ENCODE measurements at places on chromosomes 7 and 10.

DNA sequence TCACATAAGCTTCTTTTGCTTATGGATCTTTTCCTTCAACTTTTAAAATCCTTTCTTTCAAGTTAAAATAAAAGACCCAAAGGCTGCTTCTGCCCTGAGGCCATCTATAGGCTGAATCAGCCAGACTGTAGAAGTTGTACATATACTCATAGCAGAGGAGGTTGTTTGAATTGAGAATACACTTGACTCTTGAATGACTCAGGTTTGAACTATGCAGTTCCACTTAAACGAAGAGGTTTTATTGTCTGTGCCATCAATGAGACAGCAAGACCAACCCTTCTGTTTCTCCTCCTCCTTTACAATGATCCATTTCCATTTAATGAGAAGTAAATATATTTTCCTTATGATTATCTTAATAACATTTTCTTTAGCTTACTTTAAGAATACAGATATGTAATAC lies 5.8 kb downstream of the ZNF365 start:
- peak; percentile 67 for DNase-seq

DNA sequence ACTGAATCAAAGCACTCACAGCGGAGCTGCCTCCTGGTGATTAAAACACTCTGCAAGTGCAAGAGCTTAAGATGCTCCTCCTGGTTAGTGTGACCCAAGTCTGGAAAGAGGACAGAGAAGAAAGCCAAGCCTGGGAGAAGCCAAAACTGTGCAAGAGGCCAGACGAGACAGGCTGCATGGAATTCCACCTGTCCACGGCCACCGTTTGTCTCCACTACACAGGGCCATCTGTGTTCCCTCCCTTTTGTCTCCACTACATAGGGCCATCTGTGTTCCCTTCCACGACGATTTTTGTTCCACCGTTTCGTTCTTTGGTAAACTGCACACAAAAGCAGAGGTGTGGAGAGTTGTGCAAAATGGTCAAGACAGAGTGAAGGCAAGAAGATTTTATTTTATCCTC lies 233.0 kb downstream of the DIP2C start:
- DNase-seq = no peak

DNA sequence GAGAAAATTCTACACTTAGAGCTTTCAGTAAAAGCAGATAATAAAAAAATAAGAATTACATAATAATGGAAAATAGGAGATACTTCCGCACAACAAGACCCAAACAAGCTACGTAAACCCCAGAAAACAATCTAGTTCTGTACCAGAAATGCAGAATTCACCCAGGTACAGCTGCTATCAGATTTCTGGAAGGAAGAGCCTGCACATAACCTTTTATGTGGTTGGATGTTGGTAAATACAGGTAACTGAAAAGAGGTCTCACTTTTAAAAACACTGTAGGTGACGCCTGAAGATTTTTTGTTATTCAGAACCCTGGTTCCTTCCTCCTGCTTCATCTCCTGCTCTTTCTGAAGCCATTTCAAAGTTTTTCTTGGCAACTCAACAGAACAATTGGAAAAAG lies 29.9 kb downstream of the PANK1 start:
- no peak for DNase-seq

GRCh38 chr10:47289921-47290320 lies 10.1 kb upstream of the GDF10 start:
- no peak for DNase-seq

DNA sequence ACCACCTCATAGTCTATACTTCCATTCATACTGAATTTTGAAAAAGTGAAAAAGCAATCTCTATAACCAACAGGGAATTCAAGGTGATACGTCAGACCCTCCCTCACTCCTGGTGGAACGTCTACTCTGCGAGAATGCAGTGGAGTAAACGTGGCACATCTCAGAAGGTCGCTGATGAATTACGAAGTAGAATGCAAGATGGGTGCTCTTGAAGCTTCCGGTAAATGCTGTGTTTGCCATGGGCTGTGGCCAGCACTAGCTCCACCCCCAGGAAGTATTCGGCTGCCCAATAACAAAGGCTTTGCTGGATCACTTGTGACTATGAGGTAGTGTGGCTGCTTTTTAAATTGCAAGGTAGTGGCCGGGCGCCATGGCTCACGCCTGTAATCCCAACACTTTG lies 226.0 kb downstream of the PRPF18 start:
- DNase-seq = no peak

GRCh38 chr10:29295813-29296212 lies 6.9 kb downstream of the LYZL1 start:
- DNase-seq = no peak

- no peak for DNase-seq
Measured at GRCh38 chr10:21954132-21954531, 49.4 kb downstream of the DNAJC1 start.

GRCh38 chr7:16098585-16099179 lies 322.7 kb downstream of the CRPPA start:
- no peak for DNase-seq

DNA sequence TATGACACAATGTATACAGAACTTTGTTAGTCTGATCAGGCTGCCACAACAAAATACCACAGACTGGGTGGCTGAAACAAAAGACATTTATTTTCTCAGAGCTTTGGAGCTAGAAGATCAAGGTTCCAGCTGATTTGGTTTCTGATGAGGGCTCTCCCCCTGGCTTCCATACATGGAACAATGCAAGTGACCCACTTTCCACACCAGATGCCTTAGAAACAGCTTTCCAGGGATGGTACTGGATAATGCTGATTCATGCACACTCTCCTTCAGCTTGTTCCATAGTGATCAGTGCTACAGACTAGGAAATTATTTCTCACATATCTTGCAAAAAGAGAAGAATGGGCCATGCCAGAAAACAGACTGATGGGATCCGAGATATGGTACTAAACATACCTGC lies 1274.9 kb upstream of the SORCS1 start:
- no peak for DNase-seq

GRCh38 chr10:35204650-35205319 lies 78.1 kb downstream of the CREM start:
- no peak for DNase-seq

DNA sequence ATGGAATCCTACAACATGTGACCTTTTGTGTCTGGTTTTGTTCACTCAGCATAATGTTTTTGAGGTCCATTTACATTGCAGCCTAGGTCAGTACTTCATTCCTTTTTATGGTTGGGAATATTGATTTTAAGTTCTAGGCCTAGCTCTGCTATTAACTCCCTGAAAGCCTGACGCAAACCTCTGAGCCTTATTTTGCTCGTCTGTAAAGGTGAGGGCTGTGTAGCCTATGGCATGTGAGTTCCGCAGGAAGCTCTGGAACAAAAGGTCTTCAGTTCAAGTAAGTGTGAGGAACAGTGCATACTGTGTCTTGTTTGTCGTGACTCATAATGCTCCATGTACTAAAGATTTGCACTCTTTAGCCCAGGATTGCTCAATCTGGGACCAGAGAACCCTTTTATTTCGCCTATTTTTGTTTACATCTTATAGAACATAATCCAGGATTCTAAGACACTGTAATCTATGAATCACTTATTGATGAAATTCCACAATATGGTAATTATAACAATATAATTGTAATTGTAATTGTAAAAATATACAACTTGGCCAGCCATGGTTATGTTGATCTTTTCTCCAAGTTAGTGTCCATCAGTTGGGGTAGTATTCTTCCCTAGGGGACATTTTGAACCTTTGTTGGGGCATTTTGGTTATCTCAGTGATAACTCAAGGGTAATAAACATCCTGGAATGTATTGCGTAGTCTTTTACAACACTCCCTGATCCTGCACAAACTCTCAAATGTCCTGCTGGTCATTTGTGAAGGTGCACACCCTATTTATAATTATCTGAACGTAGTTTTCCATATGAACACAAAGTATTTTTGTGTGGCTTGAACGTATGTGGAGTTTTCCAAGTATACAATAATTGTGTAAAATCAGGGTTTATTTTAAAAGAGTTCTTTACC lies 184.7 kb downstream of the VTI1A start:
- DNase-seq = no peak

DNA sequence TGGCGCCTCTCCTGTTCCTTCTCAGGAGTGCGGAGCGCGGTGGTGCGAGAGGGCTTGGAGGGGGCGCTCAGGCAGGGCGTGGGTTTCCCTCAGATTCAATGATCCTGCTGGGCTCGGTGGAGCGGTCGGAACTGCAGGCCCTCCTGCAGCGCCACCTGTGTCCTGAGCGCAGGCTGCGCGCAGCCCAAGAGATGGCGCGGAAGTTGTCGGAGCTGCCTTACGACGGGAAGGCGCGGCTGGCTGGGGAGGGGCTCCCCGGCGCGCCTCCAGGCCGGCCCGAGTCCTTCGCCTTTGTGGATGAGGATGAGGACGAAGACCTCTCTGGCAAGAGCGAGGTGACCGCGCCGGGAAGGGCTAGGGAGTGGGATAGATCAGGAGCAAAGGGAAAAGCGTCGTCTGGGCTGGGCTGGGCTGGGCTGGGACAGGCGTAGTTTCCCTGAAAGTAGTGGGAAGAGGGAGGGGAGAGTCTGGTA lies 17.0 kb downstream of the FAM131B start:
- DNase-seq = no peak

GRCh38 chr7:102898532-102898859 lies 14.3 kb upstream of the LRRC17 start:
- DNase-seq = no peak

- DNase-seq = peak; percentile 40
Measured at GRCh38 chr10:88114368-88114767, 250.9 kb downstream of the PTEN start.

DNA sequence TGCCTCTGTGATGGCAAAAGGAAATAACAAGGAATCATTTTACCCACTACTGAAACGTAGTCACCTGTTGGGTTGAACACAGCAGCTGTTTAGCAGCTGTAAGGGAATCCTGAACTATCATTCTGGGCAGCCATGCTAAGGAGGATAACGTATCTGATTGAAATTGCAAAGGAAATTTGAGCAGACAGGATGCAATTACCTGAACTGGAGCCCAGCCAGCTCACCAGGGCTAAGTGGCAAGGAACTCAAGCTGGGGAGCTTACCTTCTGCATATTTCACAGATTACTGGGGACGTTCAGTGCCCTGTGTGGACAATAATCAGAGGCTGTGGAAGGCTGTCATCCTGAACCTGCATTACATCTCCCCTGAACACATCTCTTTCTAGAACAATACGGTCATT lies 650.5 kb downstream of the SORCS3 start:
- DNase-seq = no peak
